ENCODE measurements at places on chromosomes 1 and 21. TPM values are rescaled to one million over a fixed set of nuclear protein-coding genes. Genes with fewer than 3 reads are reported as not detected.
A peak's percentile ranks its signal among the peaks of the same experiment; 100 is the strongest.

MAN1A2 gene
- 18.3 TPM for total RNA-seq

- DNase-seq: no peak
- H3K36me3 ChIP-seq: no peaks in the 10 kb centered on the region
- no peaks in the 10 kb centered on the region for H3K27me3 ChIP-seq
- H3K4me3 ChIP-seq: no peak overlapping the region
Measured at GRCh38 chr1:223670458-223671159, 5.1 kb upstream of the CAPN8 start.

- DNase-seq: no peak
- peaks cover 5% of the 10 kb centered on the region for H3K27me3 ChIP-seq
- no peaks in the 10 kb centered on the region for H3K4me1 ChIP-seq
Measured at GRCh38 chr1:244901400-244902015, 37.2 kb upstream of the HNRNPU start.

GRCh38 chr1:173601588-173601987 is 1.3 kb downstream of the SLC9C2 start:
- H3K27ac ChIP-seq: no peak overlapping the region
- H3K36me3 ChIP-seq: no peaks in the 10 kb centered on the region

DNA sequence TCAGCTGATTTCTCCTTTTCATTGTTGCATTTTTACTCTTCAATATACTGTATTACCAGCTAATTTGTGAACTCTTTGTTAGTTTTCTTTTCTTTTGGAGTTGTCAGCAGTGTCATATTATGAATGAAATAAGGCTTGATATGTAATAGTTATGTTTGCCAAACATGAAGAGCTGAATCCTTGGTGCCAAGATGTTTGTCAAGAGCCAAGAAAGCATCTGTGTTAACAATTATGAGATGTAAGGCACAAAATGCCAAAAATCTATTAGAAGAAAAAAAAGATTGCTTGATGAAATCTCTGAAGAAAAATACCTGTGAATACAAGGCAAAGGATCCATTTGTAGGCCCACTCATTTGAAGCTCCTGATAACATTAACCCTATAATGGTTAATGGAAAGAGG is 48.4 kb upstream of the RNPC3 start:
- DNase-seq: no peak
- no peaks in the 10 kb centered on the region for H3K36me3 ChIP-seq
- H3K27ac ChIP-seq: no peak overlapping the region

DNA sequence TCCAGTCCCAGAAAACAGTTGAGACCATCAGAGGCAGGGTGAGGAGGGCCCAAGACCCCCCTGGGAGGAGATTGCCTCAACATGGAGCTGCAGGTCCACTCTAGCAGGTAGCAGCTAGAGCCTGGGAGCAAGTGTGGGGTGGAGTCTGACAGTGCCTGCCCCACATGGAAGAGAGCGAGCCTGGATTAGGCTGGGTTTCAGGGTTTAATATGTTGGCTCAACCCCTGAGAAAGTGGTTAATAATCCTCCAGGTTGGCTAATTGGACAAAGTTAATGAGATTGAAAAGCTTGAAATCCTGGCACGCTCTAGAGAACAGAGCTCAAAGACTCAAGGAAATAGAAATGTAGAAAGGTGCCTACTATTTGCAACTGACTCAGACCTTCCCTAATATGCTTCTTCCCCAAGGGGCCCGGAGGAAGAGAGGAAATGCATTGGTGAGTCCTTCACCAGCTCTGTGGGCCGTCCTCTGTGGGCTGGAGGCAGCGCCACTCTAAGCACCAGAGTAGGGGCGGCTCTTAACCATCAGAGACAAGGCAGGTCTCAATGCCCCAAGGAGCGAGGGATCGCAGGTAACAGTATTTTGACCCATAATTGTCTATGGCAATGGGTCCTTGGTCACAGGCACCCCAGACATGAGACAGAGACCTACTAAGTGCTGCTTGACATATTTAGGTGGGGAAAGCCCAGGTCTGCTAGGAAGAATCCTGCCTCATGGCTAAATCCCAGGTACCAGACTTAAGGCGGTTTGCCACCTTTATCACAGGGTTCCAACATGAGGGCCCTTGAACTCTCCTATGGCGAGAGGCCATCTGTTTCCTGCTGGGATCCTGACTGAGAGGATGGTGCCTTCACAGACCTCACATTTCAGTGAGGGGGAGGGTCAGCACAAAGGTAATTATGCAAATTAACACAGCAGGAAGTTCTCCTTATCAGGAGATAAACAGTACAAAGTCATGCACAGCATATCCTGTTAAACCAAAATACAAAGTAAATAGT is 33.8 kb downstream of the RSPH1 start:
- H3K4me1 ChIP-seq: peaks cover 65% of the 10 kb centered on the region
- H3K27ac ChIP-seq: peak overlapping the region; percentile 10
- H3K36me3 ChIP-seq: peaks cover 7% of the 10 kb centered on the region
- no peak overlapping the region for H3K4me3 ChIP-seq
- no peak for DNase-seq
- H3K27me3 ChIP-seq: no peaks in the 10 kb centered on the region

PRELP gene
- total RNA-seq: not detected

GRCh38 chr1:3012456-3013291 is 8.6 kb upstream of the ACTRT2 start:
- peak; percentile 44 for DNase-seq
- no peaks in the 10 kb centered on the region for H3K36me3 ChIP-seq
- H3K4me1 ChIP-seq: peaks cover 2% of the 10 kb centered on the region
- H3K4me3 ChIP-seq: no peak overlapping the region

GRCh38 chr1:229753764-229754551 is 127.9 kb downstream of the URB2 start:
- peak overlapping the region; percentile 19 for H3K4me3 ChIP-seq
- peak overlapping the region; percentile 21 for H3K27ac ChIP-seq
- no peaks in the 10 kb centered on the region for H3K36me3 ChIP-seq
- peaks cover 10% of the 10 kb centered on the region for H3K4me1 ChIP-seq
- DNase-seq: no peak
- no peaks in the 10 kb centered on the region for H3K27me3 ChIP-seq

GRCh38 chr1:64659478-64660138 is 85.3 kb upstream of the RAVER2 start:
- H3K4me3 ChIP-seq: no peak overlapping the region
- no peaks in the 10 kb centered on the region for H3K36me3 ChIP-seq
- H3K27ac ChIP-seq: no peak overlapping the region
- no peak for DNase-seq

DNA sequence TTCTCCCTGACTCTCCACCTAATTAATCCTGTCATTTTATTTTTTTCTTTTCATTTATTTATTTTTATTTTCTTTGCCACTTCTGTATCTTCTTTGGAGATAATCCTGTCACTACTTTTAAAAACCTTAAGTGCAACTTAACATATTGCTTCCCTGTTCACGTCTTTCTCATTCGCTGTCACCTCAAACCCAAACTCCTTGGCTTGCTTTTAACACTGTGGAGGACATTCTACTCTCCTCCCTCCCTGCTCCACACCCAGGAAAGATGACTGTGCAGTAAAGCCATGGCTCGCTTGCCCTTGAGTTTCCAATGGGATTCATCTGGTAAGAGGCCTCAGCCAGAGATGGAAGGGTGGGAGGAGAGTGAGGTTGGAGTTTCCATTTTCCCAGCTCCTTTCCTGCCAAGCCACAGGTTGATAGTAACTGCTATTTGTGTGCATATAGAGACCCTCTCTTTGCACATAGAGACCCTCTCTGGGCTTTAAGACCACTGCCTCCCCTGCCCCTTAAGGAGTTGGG is 6.4 kb upstream of the BRWD1 start:
- DNase-seq: no peak
- no peaks in the 10 kb centered on the region for H3K27me3 ChIP-seq
- H3K4me3 ChIP-seq: no peak overlapping the region
- H3K4me1 ChIP-seq: peaks cover 8% of the 10 kb centered on the region

GRCh38 chr1:79090985-79091384 is 84.5 kb upstream of the ADGRL4 start:
- H3K27me3 ChIP-seq: no peaks in the 10 kb centered on the region
- no peaks in the 10 kb centered on the region for H3K36me3 ChIP-seq
- no peaks in the 10 kb centered on the region for H3K4me1 ChIP-seq
- no peak overlapping the region for H3K27ac ChIP-seq

- no peak overlapping the region for H3K27ac ChIP-seq
- H3K4me3 ChIP-seq: no peak overlapping the region
- H3K27me3 ChIP-seq: peaks cover 6% of the 10 kb centered on the region
Measured at GRCh38 chr1:236508593-236509027, 15.2 kb upstream of the LGALS8 start.

GRIK1 gene
- total RNA-seq: not detected

DNA sequence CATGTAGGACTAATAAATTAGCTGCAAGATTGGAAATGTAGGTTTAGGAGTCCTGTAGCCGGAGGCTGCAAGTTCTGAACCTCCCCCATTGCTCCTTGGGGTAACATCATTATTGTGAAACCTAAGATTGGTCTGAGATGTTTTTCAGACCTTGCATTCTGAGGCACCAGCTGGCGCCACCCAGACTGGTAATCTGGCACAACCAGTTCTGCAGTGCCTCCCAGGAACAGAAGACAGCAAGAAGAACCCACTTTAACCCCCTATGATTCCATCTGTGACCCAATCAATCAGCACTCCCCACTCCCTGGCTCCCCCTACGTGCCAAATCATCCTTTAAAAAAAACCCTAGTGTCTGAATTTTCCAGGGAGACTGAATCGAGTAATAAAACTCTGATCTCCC is 11.6 kb upstream of the DNAJC6 start:
- no peak overlapping the region for H3K4me3 ChIP-seq
- H3K36me3 ChIP-seq: no peaks in the 10 kb centered on the region
- H3K27ac ChIP-seq: no peak overlapping the region

NR1I3 gene
- not detected for total RNA-seq

TRAF3IP3 gene
- 194 TPM for total RNA-seq

DNA sequence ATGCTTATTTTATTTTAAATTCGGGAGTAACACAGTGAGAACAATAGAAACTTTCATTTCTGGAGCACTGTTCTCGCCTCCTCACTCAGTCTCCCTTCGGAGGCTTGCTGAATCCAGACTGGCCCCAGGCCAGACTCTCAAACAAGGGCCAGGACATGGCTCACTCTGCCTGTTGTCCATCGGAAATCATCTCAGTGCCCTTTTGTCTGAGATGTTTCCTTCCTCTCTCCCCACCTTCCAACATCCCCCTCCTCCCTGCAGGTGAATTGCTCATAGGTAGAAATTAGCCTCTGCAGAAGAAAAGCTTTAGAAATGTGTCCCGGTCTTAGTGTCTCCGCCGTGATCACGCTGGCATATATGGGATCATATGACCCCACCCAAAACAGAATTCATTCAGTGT is 55.2 kb downstream of the ERG start:
- H3K4me3 ChIP-seq: no peak overlapping the region
- no peak for DNase-seq
- H3K4me1 ChIP-seq: no peaks in the 10 kb centered on the region
- no peaks in the 10 kb centered on the region for H3K36me3 ChIP-seq
- no peaks in the 10 kb centered on the region for H3K27me3 ChIP-seq

CHODL gene
- 0.08 TPM for total RNA-seq

DNA sequence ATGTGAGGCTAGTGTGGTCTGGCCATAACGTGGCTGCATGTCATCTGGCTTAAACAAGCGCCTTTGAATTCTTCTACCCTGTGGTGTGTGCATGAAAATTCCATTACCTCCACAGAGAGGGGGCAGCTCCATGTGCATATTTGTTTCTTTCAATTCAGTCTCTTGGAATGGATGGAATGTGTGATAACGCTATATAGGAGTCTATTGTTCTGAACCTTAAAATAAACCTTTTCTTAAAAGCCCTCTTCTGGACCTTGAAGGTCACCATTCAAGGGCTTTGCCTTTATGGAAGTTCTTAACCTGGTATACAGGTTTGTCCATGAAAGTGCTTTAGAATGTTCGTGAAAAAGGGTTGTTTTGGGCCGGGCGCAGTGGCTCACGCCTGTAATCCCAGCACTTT is 118.2 kb upstream of the ADGRL2 start:
- H3K27ac ChIP-seq: no peak overlapping the region
- no peak for DNase-seq
- no peaks in the 10 kb centered on the region for H3K27me3 ChIP-seq

DNA sequence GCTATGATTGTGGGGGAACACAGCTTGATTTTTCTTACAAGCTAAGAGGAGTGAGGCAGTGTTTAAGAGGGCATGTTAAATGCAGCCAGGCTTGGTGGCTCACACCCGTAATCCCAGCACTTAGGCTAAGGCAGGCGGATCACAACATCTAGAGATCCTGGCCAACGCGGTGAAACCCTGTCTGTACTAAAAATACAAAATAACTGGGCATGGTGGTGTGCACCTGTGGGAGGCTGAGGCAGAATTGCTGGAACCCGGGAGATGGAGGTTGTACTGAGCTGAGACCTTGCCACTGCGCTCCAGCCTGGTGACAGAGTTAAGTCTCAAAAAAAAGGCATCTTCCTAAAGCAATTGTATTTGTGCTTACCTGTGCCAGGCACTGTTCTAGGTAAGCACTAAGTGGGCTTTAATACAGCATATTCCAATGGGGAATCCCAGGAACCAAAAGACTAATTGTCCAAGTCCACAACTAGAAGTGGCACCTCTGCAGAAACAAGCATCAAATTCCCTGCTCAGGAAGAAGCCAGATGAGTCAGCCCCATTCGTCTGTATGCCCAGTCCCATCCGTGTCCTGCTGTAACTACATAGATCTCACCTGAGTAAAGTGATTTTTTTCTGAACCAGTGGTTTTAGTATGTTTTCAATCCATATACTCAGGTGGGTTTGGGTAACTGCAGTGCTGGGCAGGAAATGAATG is 4.6 kb downstream of the RCC1 start:
- peak overlapping the region; percentile 97 for H3K27ac ChIP-seq
- DNase-seq: peak; percentile 42
- peaks cover 58% of the 10 kb centered on the region for H3K4me1 ChIP-seq
- peaks cover 75% of the 10 kb centered on the region for H3K36me3 ChIP-seq

DNA sequence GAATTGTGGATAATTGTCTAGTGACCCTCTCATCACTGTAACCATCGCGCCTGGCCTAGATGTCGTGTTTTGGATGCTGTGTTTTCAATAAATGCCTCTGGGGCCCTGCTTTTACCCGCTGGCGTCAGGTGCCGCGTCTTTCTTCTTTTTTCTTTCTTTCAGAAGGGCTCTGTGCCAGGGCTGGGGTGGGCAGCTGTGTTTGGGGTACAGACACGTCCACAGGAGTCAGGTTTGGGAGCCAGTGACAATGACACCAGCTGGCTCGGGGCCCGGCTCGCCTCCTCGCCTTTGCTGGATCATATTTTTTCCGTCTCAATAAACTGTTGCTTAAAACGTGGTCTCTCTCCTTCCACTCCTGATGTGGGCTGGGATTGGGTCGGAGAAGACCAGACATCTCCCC is 16.1 kb downstream of the TMEM201 start:
- H3K27me3 ChIP-seq: no peaks in the 10 kb centered on the region
- H3K4me3 ChIP-seq: no peak overlapping the region
- H3K36me3 ChIP-seq: peaks cover 3% of the 10 kb centered on the region

DNA sequence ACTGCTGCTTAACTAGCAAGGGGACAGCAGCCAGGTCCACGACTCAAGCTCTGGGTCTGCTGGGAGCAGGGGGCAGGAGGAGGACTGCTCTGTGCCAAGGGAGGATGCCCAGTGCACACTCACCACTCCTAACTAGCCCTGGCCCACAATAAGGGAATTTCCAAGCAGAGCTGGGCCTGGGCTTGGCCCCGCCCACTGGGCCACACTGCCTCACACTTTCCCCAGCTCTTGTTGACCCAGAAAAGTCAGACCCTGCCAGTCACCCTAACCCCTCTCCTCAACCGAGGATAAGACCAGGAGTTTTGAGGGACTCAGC is 18.7 kb downstream of the SLC9A1 start:
- no peaks in the 10 kb centered on the region for H3K27me3 ChIP-seq
- H3K4me1 ChIP-seq: peaks cover 33% of the 10 kb centered on the region
- peaks cover 2% of the 10 kb centered on the region for H3K36me3 ChIP-seq
- peak overlapping the region; percentile 98 for H3K27ac ChIP-seq
